Renal pelvis (tissue), 12 donors: ENCODE measurements at places on chromosomes 3 and 15. TPM values are rescaled to one million over a fixed set of nuclear protein-coding genes. Genes with fewer than 3 reads are reported as not detected.

DNA sequence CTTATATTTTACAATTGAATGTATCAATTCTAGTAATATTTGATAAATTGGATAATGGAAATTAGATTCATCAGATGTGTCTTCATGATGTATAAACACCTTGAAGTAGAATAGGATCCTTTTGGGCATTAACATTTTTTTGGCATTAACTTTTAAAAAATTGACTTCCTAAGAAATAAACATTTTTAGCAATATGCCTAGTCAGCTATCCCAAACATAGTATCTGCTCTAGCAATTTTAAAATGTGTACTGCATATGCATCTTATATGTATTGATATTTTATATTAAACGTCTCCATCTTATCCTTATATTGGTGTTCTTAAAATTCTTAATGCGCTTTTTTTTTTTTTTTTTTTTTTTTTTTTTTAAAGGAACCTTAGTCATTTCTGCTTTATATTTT lies 8.5 kb downstream of the CCNDBP1 start:
- no peak for DNase-seq

DNA sequence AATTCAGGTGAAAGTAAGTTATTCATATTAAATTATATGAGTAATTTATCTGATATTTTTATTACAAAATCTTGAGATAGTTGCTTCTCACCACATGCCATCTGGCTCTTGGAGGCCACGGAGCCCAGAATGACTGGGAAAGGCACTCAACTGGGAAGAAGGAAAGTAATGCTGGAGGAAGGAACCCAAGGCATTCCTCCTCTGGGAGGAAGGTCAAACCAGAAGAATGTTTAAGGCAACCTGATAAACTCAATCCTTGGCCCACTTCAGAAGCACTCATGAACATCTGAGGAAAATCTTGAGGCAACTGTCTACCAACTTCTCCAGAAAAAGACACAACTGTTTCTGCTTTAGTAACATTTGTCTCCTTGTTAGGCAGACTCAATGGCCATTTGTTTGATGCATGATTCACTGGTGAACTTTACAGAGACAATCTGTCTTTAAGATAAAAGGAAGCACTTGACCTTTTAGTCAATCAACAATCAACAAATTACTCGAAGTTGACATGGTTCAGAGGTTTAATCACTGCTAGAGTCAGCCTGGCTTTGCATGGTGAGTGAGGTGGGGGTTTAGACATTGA lies 261.4 kb upstream of the MME start:
- DNase-seq: no peak

GRCh38 chr3:117454254-117454653 lies 744.7 kb downstream of the TUSC7 start:
- DNase-seq: no peak

GRCh38 chr15:62469874-62470688 lies 305.0 kb upstream of the C2CD4B start:
- no peak for DNase-seq

DNA sequence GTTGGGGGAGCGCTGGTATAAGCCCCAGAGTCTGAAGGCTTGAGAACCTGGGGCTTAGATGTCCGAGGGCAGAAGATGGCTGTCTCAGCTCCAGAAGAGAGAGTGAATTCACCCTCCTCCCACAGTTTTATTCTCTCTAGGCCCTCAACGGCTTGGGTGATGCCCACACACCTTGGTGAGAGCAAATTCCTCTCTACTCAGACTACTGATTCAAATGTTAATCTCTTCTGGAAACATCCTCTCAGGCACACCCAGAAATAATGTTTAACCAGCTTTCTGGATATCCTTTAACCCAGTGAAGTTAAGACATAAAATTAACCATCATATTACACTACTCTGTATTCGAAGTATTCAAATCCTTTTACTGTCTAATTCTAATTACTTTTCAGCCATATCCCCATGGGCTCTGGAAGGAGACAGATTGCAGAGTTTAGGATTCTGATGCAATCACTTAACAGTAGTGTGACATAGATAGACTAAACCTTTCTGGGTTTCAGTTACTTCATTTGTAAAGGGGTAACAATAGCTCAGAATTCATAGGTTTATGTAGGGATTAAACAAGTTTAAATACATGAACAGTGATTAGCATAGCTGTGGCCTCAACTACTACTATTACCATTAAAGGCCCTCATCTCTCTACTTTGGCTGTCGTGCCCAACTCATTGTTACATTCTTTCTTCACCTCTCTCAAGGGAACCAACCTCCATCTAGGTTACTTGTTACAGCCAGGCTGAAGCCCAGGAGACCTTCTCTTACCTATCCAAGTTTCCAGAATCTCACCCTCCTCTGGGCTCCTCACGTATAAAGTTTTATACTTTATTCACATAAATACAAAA lies 25.7 kb upstream of the ANO10 start:
- DNase-seq: no peak

The CCR1 gene
- 1.9 TPM for polyA plus RNA-seq

The STXBP5L gene
- 0.15 TPM for polyA plus RNA-seq
